ENCODE measurements at places on chromosomes 7 and 10.
A peak's percentile ranks its signal among the peaks of the same experiment; 100 is the strongest.

GRCh38 chr10:96703358-96703757 is 17.0 kb downstream of the PIK3AP1 start:
- DNase-seq = no peak

- DNase-seq = no peak
Observed at GRCh38 chr10:131775433-131775832, 125.4 kb upstream of the PPP2R2D start.

DNA sequence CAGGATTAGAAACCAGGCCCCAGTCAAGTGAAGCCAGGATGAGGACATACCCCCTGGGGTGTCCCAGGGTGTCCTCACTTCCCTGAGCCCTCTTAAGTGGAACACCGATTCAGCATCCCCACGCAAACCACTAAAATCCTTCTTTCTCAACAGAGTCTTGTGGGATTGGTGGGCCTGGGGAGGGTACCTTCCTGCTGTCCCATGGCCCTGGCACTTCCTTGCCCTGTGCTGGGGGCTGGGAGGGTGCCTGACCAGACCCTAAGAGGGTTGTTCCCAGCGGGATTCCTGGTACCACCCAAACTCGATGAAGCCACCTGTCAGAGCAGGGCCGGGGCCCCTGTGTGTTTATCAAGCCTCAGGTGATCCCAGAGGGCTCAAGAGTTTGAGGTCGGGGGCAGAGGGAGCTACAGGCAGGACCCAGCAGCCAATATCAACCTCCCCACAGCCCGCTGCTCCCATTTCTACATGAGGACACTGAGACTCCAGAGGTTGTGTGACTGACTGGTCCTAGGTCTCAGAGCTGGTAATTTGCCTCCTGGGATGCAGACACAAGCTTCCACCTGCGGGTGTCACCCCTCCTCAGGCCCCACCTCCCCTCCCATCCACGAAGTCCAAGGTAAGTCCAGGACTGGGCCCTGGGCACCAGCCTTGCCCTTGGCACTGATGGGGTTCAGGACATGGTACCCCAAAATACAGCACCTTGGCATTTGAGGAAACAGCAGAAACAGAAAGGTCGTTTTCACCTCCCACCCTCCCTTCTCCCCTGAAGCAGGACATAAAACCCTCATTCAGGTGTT is 31.4 kb downstream of the OAT start:
- DNase-seq = no peak

DNA sequence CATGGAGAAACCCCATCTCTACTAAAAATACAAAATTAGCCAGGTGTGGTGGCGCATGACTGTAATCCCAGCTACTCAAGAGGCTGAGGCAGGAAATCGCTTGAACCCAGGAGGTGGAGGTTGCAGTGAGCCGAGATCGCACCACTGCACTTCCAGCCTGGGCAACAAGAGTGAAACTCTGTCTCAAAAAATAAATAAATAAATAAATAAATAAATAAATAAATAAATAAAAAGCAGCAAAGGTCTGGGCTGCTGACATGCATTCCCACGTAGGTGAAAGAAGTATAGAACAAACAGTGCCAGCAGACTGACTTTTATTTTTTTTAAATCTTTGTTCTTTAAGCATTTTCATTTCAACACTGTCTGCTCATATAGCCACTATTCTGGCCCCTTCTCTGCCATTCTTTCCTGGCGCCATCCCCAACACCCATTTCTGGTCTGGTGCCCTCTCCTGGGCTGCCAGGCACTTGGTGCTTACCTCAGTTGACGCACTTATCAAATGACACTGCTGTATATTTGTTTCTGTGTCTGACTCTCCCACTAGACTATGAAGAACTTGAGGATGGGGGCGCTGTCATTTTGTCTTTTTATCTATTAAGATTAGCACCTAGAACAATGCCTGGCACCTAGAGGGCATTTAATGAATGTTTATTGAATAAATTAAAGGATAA is 15.6 kb downstream of the FAM107B start:
- peak; percentile 41 for DNase-seq

DNA sequence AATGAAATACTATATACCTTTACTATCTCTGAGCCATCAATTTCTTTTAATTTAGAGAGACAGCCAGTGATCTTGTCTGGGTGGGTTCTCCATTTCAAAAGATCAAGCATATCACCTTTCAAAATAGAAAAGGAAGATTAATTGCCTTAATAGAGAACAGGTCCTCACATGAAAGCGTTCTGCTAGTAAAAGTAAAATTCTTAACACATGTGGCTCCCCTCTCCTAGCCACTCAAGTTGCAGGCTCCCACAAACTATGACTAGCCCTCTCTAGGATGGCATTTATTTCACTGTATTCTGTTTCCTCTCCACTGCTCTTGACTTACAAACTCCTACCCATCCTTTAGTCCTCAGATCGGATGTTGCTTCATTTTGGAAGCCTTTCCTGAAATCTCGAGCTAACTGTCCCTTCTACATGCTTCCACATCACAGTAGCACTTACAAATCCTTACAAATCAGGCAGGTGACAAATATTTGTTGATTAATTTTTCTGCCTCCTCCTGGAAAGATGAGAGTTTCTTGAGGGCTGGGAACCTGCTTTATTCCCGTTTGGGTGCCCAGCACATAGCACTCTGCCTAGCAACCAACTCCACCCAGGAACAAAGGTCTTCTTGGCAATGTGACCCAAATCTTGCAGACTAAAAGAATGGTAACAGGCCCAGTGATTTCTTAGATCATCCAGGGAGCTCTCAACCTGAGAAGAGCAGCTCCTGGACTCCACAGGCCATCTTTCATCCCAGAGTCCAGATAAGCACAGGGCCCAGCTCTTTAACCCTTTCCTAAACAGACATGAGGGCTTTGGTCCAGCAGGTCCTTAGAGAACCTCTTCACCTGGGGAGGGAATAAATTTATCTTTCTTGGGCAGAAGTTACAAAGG is 310.4 kb upstream of the IMMP2L start:
- no peak for DNase-seq

GRCh38 chr10:70588859-70589570 is 13.5 kb downstream of the PRF1 start:
- DNase-seq = no peak

GRCh38 chr10:91698258-91698657 is 65.4 kb upstream of the PPP1R3C start:
- DNase-seq = no peak

DNA sequence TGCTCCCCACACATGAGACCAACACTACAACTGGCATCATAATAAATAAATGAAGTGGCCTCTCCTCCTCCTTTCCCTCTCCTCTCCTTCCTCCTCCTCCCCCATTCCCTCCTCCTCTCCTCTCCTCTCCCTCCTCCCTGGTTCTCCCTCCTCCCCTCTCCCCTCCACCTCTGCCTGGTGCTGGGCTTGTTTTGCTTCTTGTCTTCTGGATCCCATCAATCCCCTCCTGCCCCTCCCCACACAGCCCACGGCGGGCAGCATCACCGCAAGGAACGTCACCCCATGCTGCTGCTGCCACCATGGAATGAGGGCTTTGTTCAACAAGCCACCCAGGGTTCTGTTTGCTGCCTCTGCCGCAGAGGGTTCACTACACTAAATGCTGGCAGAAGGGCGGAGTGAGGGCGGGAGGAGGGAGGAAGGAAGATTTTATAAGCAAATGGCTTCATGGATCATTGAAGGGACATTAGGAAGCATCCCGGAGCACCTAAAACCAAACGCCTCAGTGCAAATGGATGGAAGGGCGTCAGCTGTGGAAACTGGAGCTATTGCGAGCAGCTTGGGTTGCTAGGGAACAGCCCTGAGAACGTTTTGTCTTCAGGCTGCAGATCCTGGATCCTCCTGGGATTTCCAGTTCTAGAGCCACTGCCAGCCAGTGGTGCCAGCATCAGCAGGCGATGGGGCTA is 379.7 kb upstream of the ZMIZ1 start:
- no peak for DNase-seq

- DNase-seq = no peak
Observed at GRCh38 chr10:116112232-116113231, 160.5 kb downstream of the GFRA1 start.

DNA sequence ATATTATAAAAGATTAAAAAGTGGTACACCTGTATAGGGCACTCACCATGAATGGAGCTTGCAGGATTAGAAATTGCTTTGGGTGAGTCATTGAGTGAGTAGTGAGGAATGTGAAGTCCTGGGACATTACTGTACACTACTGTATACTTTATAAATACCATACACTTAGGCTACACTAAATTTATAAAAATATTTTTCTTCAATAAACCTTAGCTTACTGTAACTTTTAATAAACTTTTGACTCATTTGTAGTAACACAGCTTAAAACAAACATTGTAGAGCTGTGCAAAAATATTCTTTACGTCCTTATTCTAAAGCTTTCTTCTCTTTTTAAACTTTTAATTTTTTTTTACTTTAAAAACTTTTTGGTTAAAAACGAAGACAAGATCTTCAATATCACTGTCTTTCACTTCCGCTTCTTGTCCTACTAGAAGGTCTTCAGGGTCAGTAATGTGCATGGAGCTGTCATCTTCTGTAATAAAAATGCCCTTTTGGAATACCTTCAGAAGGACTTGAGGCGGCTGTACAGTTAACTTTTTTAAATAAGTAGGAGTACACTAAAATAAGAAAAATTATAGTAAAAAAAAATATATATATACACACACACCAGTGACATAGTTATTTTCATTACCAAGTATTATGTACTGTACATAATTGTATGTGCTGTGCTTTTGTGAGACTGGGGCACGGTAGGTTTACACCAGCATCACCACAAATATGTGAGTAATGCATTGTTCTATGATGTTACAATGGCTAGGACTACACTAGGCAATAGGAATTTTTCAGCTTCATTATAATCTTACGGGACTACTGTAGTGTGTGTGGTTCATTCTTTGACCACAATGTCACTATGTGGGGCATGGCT is 3.5 kb downstream of the STK31 start:
- DNase-seq = no peak

- DNase-seq = no peak
Observed at GRCh38 chr7:134727711-134728110, 51.7 kb upstream of the CALD1 start.

- no peak for DNase-seq
Observed at GRCh38 chr7:88223265-88223664, 3.4 kb upstream of the SRI start.

- DNase-seq = no peak
Observed at GRCh38 chr10:1596482-1597099, 140.7 kb downstream of the ADARB2 start.

DNA sequence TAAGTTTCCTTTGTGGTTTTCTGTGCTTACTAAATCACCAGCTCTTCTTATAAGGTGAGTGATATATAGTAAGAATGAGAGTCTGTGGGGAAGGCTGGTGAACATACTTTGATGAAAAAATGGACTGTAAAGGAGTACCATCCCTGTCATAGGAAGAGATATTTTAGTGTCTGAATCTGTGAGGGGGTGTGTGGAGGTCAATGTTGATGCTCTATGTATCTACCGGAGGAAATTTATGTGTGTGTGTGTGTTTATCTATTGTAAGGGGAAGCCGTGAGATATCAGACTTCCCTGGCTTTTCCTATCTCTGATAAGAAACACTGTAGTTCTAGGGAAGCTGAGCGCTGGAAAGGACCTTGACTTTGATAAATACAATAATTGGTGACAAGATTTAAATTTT is 179.0 kb downstream of the PCDH15 start:
- no peak for DNase-seq

- DNase-seq = no peak
Observed at GRCh38 chr10:66880292-66880691, 45.5 kb upstream of the LRRTM3 start.
